ENCODE measurements at places on chromosomes 1 and 21. TPM values are rescaled to one million over a fixed set of nuclear protein-coding genes. Genes with fewer than 3 reads are reported as not detected.
A peak's percentile ranks its signal among the peaks of the same experiment; 100 is the strongest.

SMIM1 gene
- not detected for total RNA-seq

VANGL2 gene
- total RNA-seq = 1.9 TPM

MOV10 gene
- total RNA-seq = 57.2 TPM

OPRD1 gene
- 0.21 TPM for total RNA-seq

GUCA2B gene
- total RNA-seq = not detected

GRCh38 chr1:159594625-159595405 is 7.2 kb downstream of the APCS start:
- no peak for DNase-seq

GRCh38 chr1:95832370-95832769 is 598.4 kb downstream of the RWDD3 start:
- DNase-seq = no peak

DNA sequence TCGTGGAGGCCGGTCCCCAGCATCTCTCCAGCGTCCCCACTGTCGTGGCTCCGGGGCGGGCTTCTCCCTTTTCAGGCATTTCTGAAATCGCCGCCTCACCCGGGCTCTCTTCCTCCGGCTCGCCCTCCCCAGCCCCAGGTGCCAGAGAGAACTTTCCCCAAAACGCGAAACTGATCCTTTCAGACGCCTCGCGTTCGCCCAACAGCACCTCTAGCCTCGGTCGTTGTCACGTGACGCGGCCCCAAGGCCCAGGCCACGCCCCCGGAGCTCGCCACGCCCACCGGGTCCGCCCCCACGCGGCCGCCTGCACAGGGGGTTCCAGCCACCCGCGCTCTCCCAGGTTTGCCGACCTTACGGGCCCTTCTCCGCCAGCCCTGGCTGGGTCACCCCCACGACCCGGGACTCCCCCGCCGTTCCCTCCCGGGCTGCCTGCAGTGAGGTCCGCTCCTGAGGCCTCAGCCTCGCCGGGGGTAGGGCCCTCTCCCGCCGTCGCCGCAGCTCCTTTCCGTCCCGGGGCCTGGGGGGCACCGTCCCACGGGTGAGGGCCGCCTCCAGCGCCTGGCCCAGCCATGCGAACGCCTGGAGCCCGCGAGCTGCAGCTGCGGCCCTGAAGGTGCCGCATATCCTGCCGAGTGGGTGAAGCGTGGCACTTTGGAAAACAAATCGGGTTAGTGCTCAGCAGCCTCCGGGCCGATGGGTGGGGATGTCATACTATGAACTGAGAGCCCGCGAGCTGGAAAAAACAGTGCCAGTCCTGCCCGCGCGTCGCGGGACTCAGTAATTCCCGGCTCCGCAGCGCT is 21.0 kb downstream of the H3-3A start:
- DNase-seq = peak; percentile 90

DNA sequence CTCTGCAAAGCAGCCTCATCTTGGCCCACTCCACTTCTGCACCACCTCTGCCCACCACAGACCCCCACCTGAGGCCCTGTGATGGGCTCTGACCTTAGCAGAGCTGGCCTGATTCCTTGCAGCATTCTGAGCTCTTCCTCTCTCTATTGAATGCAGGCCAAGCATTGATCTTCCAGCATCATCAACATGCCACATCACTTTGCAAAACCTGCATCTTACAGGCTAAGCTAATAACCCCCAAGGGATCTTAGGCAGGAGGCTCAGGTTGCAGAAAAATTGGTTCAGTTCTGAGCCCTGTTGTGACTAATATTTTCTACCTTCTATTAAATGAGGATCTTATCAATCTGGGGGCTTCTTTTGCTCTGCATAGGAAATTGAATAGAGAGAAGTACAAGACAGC is 78.7 kb downstream of the ATP1A1 start:
- DNase-seq = no peak

DNA sequence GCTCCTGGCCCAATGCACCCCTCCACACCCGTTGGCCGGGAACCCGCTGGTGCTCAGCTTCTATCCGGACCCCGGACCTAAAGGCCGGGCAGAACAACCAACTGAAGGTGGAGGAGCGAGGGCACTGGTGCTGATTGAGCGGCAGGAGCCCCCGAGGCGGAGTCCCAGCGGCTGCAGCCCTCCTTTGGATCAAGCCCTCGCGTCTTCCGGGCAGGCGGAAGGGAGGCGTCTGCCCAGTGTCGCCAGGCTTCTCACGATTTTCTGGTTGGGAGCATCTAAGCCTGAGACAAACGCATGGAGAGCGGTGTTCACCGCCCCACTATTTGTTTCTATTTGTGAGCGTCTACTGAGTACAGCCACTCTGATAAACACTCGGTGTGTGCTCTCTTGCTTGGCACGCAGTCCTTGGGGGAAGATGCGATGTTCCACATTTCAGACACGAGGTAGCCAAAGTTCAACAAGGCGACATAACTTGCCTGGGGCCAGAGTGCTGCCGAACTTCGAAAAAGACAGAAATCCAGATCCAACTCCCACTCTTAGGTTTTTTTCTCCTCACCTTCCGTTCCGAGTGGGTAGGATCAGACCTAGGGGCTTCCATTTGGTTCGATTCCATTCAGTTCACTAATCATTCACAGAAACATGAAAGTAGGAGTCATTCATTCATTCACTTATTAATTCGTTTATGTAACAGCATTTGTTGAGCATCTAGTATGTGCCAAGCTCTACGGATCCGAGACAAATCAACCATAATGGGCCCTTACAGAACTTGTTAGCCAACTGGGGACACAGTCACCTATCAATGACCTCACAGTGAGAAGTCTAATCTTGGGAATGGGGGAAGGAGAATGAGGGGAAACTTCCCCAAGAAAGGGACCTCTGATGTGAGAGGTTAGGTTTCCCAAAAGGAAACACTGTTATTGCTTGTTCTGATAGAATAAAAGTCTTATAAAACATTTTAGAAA is 4.9 kb upstream of the DMRTA2 start:
- DNase-seq = no peak

DNA sequence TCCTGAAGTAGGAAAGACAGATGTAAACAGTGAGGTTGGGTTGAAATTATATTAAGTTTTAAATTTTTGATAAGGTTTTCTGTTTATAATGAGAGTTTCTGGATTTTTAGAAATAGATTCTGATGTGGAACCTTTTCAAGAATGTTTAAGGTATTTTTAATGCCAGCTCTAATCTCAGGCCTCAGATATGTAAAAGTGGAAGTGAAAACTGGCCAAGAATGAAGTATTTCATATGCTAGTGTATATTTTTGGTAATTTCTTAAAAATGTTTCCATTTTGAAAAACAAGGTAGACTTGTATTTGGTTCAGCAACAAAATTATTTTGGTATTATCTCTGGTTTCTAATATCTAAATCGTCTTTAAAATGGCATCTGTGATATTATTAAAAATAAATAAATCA is 14.4 kb downstream of the IFNAR1 start:
- DNase-seq = no peak

GRCh38 chr1:44016041-44016889 is 15.0 kb downstream of the SLC6A9 start:
- DNase-seq = no peak

DNA sequence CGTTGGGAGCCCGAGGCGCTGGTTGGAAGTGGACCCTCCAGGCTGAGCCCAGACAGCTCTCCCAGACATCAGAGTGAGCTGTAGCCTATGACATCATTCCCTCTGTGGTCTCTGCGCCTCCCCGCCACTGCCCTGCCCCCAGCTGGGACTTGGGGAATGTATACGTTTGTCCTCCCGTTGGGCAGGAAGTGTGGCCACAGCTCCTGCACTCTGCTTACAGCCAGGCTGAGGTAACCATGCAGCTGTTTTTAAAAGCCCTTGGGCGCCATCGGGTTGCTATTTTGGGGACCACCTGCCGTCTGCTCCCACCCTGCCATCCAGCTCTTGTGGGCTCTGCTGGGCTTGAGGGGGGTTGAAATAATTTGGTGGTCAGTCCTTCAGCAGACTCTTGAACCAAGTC is 7.8 kb downstream of the VASH2 start:
- DNase-seq = peak; percentile 95

GRCh38 chr1:37309574-37309973 is 164.8 kb upstream of the ZC3H12A start:
- no peak for DNase-seq

DNA sequence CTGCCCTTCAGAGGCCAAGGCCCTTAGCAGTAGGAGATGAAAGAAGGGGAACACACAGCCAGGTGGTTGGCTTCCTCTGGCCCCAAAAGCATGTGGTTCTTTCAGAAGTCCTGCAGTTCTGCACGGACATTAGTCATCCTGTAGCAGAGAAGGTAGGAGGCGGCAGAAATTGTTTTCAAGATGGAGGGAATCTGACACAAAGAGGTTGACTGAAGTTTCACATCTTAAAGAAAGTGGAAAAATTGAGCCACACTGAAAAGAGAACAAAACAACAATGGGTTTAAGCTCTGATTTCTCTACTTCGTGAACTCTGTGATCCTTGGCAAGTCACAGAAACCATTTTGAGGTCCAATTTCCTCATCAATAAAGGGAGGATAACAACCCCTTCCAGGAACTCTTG is 125.3 kb upstream of the DNAH14 start:
- DNase-seq = no peak

DNA sequence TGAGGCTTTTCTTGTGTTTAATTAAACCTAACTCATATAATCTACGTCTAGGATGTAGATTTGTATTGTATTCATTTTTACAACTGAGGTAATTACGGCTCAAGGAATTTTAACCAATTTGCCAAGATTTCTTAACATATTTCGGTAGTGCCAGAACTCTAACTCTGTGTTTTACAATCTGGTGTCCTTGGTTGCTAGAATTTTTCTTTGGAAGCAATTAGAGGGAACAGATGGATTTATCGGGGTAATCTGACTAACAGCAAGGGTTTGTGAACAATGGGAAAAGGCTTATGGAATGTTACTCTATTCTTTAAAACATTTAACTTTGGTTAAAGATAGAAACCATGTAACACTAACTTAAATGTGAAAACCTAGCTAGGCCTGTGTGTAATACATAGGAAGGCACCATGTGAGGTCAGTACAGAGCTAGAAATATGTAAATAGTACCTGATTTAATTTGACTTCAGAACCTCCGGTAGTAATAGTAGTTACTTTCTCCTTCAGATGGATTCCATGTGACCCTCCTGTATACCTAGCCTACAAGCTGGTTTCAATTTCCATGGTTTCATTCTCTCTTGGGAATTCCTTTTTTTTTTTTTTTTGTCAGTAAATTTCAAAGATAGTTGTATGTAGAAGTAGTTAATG is 1.2 kb downstream of the MTF2 start:
- peak; percentile 62 for DNase-seq

- DNase-seq = no peak
Observed at GRCh38 chr1:180946056-180946455, 33.4 kb downstream of the KIAA1614 start.

DNA sequence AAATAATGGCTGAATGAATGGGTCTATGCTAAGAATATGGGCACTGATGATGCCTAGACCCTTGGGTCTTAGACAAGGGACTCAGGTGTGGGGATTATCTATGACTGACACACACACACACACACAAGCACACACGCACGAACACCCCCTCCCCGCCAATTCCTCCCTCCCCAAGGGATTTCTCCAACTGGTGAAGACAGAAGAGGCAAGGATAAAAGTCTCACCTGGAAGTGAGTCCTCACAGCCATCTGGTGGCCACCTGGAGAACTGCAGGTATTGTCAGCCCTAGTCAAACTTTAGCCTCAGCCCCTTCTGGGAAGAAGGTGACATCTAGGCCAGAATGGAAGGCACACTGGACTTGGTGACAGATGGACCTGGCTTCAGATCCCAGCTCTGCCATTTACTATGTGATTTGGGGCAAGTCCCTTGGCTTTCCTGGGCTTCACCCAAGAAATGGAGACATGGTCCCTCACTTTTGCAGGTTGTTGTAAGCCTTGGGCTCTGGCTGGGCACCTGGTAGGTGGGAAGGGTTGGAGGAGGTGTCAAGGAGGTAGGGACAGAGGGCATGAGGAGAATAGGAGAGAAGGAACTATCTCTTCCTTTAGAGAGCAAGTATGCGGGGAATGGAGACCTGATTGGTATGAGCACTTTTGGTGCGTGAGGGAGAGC is 4.0 kb upstream of the GPR3 start:
- peak; percentile 64 for DNase-seq

DNA sequence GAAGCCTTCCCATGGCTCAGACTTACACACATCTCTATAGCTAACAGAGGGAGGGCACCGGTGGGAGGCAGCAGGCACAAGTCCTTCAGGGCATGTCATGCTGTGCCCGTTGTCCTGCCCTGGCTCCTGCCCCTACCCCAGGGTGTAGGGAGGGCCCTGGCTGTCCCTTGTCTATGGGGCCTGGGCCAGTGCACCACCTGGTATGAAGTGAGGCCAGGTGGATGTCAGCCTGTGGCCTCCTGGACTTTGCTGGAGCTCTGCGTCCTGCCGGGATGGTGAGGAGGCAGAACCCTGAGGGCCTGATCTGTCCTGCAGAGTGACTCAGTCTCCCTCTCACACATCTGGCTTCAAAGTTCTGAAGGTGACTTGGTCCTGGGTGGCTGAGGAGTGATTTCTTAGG is 47.3 kb upstream of the GPR37L1 start:
- DNase-seq = no peak

DNA sequence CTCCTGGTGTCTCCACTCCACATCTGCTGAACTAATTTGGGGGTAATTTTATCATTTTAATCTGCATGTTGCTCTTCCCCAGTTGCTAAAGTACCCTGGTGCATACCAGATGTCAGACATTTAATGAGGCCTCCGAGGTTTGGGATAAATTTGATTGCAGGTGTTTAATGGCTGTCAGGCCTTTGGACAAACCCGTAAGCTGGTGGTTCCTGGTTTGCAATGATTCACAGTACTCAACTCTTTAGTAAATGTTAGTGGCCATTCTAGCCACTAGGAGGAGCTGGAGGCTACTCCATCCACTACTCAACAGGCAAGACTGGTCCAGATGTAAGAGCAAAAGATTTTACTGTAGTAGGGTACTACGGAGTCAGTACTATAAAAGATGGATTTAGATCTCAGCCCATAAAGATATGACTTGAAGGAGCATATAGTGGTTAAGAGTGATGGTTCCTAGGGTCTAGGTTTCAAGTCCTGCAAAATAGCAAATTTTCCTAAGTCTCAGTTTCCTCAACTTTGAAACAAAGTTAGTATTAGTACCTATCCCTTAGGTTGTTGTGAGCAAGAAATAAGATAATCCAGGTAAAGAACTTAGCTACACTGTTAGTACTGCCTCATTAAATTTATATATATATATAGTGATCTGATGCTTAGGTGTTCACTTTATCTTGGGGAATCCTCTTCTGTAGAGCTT is 132.8 kb downstream of the SNX7 start:
- DNase-seq = peak; percentile 58

GRCh38 chr21:35236090-35236489 is 187.0 kb upstream of the RUNX1 start:
- DNase-seq = no peak

GRCh38 chr1:216015116-216015515 is 408.1 kb downstream of the USH2A start:
- DNase-seq = no peak

- peak; percentile 96 for DNase-seq
Observed at GRCh38 chr1:183180634-183181056, 5.4 kb upstream of the LAMC2 start.
